Liver (tissue), 10 donors: ENCODE measurements at places on chromosomes 7 and 10. TPM values are rescaled to one million over a fixed set of nuclear protein-coding genes. Genes with fewer than 3 reads are reported as not detected.

- no peak overlapping the region for H3K4me3 ChIP-seq
- H3K27me3 ChIP-seq, result no peaks in the 10 kb centered on the region
- DNase-seq, result no peak
- peaks cover 54% of the 10 kb centered on the region for H3K4me1 ChIP-seq
Observed at GRCh38 chr10:80272793-80273522, 16.5 kb downstream of the MAT1A start.

GRCh38 chr10:69858201-69858600, 56.5 kb downstream of the COL13A1 start:
- H3K27ac ChIP-seq, result no peak overlapping the region
- no peaks in the 10 kb centered on the region for H3K4me1 ChIP-seq
- H3K27me3 ChIP-seq, result no peaks in the 10 kb centered on the region

Gene TRPV5
- 0.23 TPM for total RNA-seq

DNA sequence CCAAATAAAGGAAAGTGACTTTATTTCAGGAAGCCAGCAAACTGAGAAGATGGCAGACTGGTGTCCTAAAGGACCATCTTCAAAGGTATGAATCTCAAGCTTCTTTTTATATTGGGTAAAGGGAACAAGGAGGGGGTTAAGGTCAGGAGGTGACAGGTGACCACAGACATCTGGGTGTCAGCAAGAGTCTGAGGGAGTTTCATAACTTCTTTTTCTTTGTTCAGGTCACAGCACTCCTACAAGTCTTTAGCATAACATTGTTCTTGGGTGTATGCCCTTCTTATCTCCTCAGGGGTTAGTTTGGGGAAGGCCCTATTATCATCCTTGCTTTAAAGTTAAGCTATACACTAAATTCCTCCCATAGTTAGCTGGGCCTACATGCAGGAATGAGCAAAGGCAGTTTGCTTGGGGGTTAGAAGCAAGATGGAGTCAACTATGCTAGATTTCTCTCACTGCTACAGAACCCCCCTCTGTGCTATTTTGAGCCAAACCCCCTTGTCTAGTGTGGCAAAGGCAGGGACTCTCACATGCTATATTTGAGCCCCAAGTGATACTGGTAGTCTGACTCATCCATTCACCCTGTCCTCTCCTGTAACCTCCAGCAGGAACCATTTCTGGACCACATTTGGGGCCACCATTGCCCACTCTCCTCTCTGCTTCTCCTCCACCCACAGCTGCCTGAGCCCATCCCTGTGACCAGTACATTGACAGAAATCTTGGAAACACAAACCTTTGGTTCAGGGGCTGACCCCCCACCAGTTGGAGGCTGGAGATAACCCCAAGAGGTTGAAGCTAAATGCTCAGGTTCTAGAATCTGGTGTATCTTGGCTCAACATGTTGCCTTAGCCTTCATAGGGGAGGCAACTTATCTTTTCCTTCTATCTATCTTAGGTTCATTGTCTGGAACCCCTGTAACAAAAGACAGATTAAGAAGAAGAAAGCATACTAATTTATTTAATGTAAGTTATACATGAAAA, 55.5 kb upstream of the LRGUK start:
- no peak overlapping the region for H3K4me3 ChIP-seq
- H3K27ac ChIP-seq, result no peak overlapping the region
- no peak for DNase-seq
- no peaks in the 10 kb centered on the region for H3K4me1 ChIP-seq
- H3K36me3 ChIP-seq, result no peaks in the 10 kb centered on the region
- no peaks in the 10 kb centered on the region for H3K27me3 ChIP-seq

GRCh38 chr10:103947799-103948516, 19.0 kb upstream of the SLK start:
- no peaks in the 10 kb centered on the region for H3K27me3 ChIP-seq
- H3K36me3 ChIP-seq, result no peaks in the 10 kb centered on the region
- no peak overlapping the region for H3K4me3 ChIP-seq
- no peak for DNase-seq
- no peak overlapping the region for H3K27ac ChIP-seq
- H3K4me1 ChIP-seq, result no peaks in the 10 kb centered on the region

DNA sequence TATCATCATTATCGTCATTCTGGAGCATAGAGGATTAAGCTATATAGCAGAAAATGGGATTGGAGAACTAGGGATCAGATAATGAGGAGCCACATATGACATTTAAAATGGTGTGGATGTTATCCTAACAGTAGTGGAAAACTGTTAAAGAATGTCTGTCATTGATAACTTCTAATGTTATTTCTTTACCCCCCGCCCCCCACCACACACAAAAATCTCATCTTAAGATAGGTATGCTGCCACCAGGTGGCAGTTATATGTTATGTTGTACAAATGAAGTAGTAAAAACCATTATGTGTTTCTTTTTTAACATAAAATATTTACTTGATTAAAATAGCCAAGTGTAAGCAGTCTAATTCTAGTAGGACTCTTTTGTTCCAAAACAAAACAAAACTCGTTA, 13.0 kb downstream of the AKAP9 start:
- H3K36me3 ChIP-seq, result no peaks in the 10 kb centered on the region
- H3K27me3 ChIP-seq, result no peaks in the 10 kb centered on the region
- no peak overlapping the region for H3K27ac ChIP-seq
- peaks cover 6% of the 10 kb centered on the region for H3K4me1 ChIP-seq
- DNase-seq, result no peak
- no peak overlapping the region for H3K4me3 ChIP-seq

DNA sequence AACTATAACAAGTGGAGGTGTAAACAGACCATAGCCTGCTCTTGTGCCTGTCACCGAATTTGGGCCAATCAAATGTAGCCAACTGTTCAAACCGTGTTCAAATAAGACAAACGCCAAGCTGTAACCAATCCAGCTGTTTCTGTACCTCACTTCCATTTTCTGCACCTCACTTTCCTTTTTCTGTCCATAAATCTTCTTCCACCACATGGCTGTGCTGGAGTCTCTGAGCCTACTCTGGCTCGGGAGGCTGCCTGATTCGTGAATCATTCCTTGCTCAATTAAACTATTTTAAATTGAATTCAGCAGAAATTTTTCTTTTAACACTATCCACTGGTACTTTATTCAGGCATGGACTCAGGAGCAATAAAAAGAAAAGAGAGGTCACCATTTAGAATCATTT, 29.9 kb upstream of the COL1A2 start:
- no peaks in the 10 kb centered on the region for H3K27me3 ChIP-seq
- H3K36me3 ChIP-seq, result no peaks in the 10 kb centered on the region
- DNase-seq, result no peak
- no peaks in the 10 kb centered on the region for H3K4me1 ChIP-seq

GRCh38 chr7:140019172-140019571, 43.6 kb downstream of the PARP12 start:
- no peak for DNase-seq
- H3K4me1 ChIP-seq, result peaks cover 5% of the 10 kb centered on the region
- no peaks in the 10 kb centered on the region for H3K27me3 ChIP-seq
- H3K36me3 ChIP-seq, result peaks cover 6% of the 10 kb centered on the region

Gene CYP3A5
- 1,413 TPM for total RNA-seq

- DNase-seq, result no peak
- no peak overlapping the region for H3K4me3 ChIP-seq
- H3K27me3 ChIP-seq, result no peaks in the 10 kb centered on the region
- no peak overlapping the region for H3K27ac ChIP-seq
Observed at GRCh38 chr10:30190577-30191552, 131.5 kb upstream of the JCAD start.

- no peaks in the 10 kb centered on the region for H3K4me1 ChIP-seq
- no peaks in the 10 kb centered on the region for H3K36me3 ChIP-seq
- DNase-seq, result no peak
- no peak overlapping the region for H3K27ac ChIP-seq
- H3K27me3 ChIP-seq, result no peaks in the 10 kb centered on the region
Observed at GRCh38 chr10:16854623-16855022, 37.4 kb upstream of the RSU1 start.

Gene GDF2
- total RNA-seq, result 8.5 TPM

DNA sequence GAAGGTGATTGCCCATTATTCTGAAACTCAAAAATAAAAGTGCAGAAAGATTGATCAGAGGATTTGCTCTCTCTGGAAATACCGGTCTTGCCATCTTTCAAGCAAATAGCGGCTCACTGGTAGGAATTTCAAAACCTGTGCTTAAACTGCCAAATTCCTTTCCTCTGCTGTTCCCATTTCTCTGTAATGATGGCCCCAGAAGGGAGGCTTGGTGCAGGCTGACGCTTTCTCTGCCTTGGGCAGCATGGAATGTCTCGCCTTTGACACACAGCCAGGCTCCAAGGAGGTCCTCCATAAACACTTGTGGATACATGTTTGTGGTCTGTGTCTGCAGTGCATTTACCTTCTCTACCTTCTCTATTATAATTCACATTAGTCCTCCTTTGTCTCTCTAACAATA, 146.8 kb downstream of the HIBADH start:
- no peaks in the 10 kb centered on the region for H3K27me3 ChIP-seq
- no peak for DNase-seq
- H3K36me3 ChIP-seq, result no peaks in the 10 kb centered on the region
- H3K4me3 ChIP-seq, result no peak overlapping the region
- H3K4me1 ChIP-seq, result no peaks in the 10 kb centered on the region

DNA sequence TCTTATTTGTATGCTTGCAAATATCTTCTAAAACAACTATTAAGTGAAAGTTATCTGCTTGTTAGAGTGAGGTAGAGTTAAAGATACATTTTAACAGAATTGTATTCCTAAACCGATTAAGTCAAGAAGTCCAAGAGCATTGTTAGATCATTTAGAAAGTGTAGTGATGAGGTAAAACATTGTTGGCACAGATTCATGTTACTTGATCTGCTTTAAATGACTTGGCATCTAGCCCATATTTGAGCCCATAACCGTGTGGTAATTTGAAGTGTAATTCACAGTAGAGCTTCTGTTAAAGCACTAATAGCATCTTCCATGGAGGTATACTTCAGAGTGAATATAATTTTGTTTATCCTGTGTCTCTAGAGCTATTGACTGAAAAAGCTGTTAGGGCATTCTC, 62.1 kb downstream of the PTEN start:
- H3K4me1 ChIP-seq, result peaks cover 3% of the 10 kb centered on the region
- H3K4me3 ChIP-seq, result no peak overlapping the region
- H3K36me3 ChIP-seq, result no peaks in the 10 kb centered on the region
- no peak overlapping the region for H3K27ac ChIP-seq
- no peak for DNase-seq
